ENCODE measurements at places on chromosomes 12 and 14.

- H3K27ac ChIP-seq: no peak overlapping the region
- H3K27me3 ChIP-seq: peaks cover 8% of the 10 kb centered on the region
- DNase-seq: peak; percentile 60
Observed at GRCh38 chr12:122190842-122191668, 8.1 kb downstream of the LRRC43 start.

GRCh38 chr12:66048835-66049537, 81.6 kb downstream of the LLPH start:
- H3K4me3 ChIP-seq: no peak overlapping the region
- H3K27me3 ChIP-seq: peaks cover 6% of the 10 kb centered on the region
- H3K4me1 ChIP-seq: no peaks in the 10 kb centered on the region
- H3K27ac ChIP-seq: no peak overlapping the region
- DNase-seq: no peak
- no peaks in the 10 kb centered on the region for H3K36me3 ChIP-seq

DNA sequence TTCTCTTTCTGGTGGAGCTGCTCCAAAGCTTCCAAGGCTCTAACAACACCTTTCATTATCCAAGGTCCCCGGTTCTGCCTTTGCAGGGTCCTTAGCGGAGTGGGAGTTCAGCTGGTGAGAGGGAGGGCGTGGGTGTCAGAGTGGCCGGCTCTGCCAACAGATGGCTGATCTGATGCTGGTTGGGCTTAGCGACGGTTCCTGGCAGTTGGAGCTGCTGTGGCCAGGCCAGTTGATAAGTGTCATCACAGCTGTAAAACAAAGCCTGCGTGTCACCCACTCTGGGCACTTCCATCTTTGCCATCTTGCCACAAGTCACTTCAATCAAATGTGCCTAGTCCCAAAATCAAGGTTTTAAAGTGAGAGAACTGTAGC, 36.3 kb downstream of the RIN3 start:
- no peaks in the 10 kb centered on the region for H3K36me3 ChIP-seq
- no peak for DNase-seq
- no peak overlapping the region for H3K27ac ChIP-seq
- H3K27me3 ChIP-seq: peaks cover 41% of the 10 kb centered on the region

GRCh38 chr12:93895089-93895445, 217.9 kb downstream of the CRADD start:
- DNase-seq: no peak
- no peak overlapping the region for H3K27ac ChIP-seq
- peaks cover 9% of the 10 kb centered on the region for H3K36me3 ChIP-seq
- no peak overlapping the region for H3K4me3 ChIP-seq
- peaks cover 59% of the 10 kb centered on the region for H3K4me1 ChIP-seq

- DNase-seq: no peak
- H3K36me3 ChIP-seq: no peaks in the 10 kb centered on the region
- H3K4me3 ChIP-seq: no peak overlapping the region
- H3K4me1 ChIP-seq: no peaks in the 10 kb centered on the region
- H3K27me3 ChIP-seq: peaks cover 32% of the 10 kb centered on the region
Observed at GRCh38 chr14:99755629-99756603, 37.3 kb upstream of the EML1 start.

DNA sequence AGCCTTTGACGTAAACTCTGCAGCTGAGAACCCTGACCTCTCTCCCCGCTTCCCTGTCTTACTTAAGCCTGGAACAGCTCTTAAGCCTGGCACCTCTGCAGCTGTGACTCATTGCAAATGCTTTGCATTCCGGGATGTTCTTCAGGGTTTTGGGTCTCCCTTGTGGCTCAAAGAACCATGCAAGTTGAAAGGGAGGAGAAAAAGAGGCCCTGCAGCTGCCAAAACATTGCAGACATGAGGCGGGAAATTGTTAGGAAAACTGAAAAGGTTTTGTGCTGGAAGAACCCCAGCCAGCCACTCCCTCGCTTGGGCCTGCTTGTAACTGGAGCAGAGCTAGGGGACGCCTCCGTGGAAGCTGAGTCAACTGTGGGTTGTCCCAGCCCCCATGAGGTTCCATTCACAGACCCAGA, 60.2 kb upstream of the FERMT2 start:
- peaks cover 7% of the 10 kb centered on the region for H3K27me3 ChIP-seq
- H3K4me3 ChIP-seq: no peak overlapping the region
- DNase-seq: no peak

GRCh38 chr12:115756271-115756670, 521.2 kb downstream of the MED13L start:
- H3K27me3 ChIP-seq: peaks cover 8% of the 10 kb centered on the region
- no peaks in the 10 kb centered on the region for H3K36me3 ChIP-seq
- no peak for DNase-seq

GRCh38 chr14:98204139-98204538, 1067.9 kb downstream of the BCL11B start:
- peaks cover 75% of the 10 kb centered on the region for H3K4me1 ChIP-seq
- H3K27ac ChIP-seq: peak overlapping the region; percentile 28
- no peaks in the 10 kb centered on the region for H3K27me3 ChIP-seq
- peak overlapping the region; percentile 33 for H3K4me3 ChIP-seq
- DNase-seq: no peak

DNA sequence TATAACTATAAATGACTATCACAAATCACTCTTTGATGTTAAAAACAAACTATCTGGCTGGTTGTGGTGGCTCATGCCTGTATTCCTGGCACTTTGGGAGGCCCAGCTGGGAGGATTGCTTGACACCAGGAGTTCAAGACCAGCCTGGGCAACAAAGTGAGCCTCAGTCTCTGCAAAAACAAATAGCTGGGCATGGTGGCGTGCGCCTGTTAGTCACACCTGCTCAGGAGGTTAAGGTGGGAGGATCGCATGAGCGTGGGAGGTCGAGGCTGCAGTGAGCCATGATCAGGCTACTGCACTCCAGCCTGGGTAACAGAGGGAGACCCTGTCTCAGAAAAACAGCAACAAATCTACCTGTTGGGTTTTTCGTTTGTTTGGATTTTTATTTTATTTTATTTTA, 5.4 kb downstream of the TXNRD1 start:
- no peak for DNase-seq
- H3K36me3 ChIP-seq: no peaks in the 10 kb centered on the region
- H3K4me1 ChIP-seq: peaks cover 41% of the 10 kb centered on the region

- no peak overlapping the region for H3K27ac ChIP-seq
- peaks cover 16% of the 10 kb centered on the region for H3K36me3 ChIP-seq
- no peaks in the 10 kb centered on the region for H3K27me3 ChIP-seq
- DNase-seq: no peak
- peaks cover 26% of the 10 kb centered on the region for H3K4me1 ChIP-seq
Observed at GRCh38 chr12:104752016-104752415, 206.1 kb downstream of the SLC41A2 start.

- no peak for DNase-seq
- peaks cover 6% of the 10 kb centered on the region for H3K36me3 ChIP-seq
- peaks cover 10% of the 10 kb centered on the region for H3K4me1 ChIP-seq
- H3K27me3 ChIP-seq: no peaks in the 10 kb centered on the region
Observed at GRCh38 chr12:121186826-121187225, 23.1 kb upstream of the P2RX4 start.

DNA sequence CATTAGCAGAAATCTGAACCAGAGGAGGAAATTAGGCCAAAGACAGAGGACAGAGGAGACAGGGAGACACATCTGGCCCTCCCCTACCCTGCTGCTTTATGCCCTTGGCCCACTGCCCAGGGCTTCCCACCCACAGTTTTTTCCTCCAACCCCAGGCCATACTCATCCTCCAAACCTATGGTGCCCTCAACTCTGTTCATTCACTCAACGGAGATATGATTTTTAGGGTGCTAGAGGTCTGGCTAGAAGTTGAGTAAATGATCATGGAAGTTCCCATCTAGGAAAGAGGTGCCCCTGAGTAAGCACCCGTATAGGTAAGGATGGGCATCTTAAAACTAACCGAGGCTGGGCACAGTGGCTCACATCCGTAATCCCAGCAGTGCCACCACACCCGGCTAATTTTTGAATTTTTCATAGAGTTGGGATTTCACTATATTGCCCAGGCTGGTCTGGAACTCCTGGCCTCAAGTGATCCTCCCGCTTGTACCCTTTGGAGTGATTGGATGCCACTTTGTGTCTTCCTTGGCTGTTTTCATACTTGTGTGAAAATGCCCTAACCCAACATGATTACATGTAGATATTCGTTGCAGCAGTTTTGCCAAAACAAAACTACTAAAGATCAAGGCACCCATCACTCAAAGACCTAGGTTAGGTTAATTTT, 4.4 kb downstream of the KRT18 start:
- peaks cover 1% of the 10 kb centered on the region for H3K4me1 ChIP-seq
- H3K27ac ChIP-seq: no peak overlapping the region
- peaks cover 7% of the 10 kb centered on the region for H3K27me3 ChIP-seq
- DNase-seq: no peak

DNA sequence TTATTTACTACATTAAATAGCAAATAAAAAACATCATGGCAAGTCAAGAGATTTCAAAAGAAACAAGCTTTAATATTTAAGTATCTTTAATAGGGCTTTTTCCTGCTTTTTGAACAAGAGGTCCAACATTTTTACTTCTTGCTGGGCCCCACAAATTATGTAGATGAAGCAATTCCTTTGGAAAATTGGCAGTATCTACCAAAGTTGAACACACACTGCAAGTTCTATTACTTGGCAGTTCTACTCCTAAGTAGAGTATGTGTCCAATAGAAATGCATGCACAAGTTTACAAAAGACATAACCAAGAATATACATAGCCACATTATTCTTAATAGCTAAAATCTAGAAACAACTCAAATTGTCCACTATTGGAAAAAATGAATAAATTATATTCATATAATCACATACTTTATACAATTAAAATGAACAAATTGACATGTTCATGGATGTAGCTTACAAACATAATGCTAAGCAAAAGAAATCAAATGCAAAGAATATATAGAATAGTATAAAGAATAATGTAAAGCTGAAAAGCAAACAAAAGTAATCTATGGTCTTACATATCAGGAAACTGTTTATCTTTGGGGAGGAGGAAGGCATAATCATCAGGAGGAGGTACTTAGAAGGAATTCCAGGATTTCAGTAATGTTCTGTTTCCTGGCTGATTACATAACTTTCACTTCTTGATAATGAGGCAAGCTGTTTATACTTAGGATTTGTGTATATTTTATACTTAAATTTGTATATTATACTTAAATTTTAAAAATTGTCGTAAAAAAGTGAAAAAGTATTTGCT, 6.5 kb upstream of the TMBIM4 start:
- H3K4me1 ChIP-seq: peaks cover under 1% of the 10 kb centered on the region
- no peak overlapping the region for H3K4me3 ChIP-seq
- H3K27ac ChIP-seq: no peak overlapping the region
- DNase-seq: no peak
- H3K27me3 ChIP-seq: peaks cover 28% of the 10 kb centered on the region

DNA sequence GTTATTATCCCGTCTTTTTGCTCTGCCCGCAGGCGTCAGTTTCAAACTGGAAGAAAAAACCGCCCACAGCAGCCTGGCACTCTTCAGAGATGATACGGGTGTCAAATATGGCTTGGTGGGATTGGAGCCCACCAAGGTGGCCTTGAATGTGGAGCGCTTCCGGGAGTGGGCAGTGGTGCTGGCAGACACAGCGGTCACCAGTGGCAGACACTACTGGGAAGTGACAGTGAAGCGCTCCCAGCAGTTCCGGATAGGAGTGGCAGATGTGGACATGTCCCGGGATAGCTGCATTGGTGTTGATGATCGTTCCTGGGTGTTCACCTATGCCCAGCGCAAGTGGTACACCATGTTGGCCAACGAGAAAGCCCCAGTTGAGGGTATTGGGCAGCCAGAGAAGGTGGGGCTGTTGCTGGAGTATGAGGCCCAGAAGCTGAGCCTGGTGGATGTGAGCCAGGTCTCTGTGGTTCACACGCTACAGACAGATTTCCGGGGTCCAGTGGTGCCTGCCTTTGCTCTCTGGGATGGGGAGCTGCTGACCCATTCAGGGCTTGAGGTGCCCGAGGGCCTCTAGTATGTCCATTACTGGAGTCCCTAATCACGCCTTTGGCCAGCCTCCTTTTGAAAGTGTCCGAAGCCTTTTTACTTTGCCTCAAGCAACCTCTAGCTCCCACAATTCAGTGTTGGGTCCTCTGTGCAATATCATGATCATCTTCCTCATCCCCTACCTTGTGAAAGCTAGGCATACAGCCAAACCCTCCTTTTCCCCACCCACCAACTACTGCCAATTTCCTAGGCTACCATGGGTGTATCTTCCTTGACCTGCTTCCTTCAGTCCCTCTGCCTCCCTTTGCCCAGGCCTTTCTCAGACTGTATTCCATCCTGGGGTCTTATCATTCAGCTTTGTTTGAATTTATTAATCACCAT, 891 bp downstream of the SPRYD4 start:
- H3K4me3 ChIP-seq: peak overlapping the region; percentile 91
- no peak for DNase-seq
- peak overlapping the region; percentile 94 for H3K27ac ChIP-seq
- peaks cover 12% of the 10 kb centered on the region for H3K4me1 ChIP-seq
- H3K27me3 ChIP-seq: no peaks in the 10 kb centered on the region

DNA sequence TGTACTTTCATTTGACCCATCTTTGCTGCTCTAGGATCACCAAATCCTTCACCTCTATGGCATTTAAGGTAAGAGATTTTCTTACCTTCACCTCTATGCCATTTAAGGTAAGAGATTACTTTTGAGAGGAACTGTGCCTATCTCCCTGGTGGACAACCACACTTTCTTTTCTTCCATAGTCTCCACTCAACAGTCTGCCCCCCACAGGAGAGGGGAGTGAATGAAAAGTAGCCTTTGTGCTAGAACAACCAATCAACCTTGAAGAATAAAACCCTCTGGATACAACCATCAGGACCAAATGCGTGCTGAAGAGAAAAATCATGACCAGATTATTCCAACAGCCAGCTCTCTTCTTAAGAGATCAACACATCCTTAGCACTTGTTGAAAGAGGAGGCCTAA, 258.6 kb upstream of the TMPO start:
- no peaks in the 10 kb centered on the region for H3K36me3 ChIP-seq
- H3K4me1 ChIP-seq: no peaks in the 10 kb centered on the region

- H3K4me1 ChIP-seq: peaks cover 4% of the 10 kb centered on the region
- H3K4me3 ChIP-seq: no peak overlapping the region
- no peak for DNase-seq
- no peaks in the 10 kb centered on the region for H3K36me3 ChIP-seq
Observed at GRCh38 chr12:116482859-116483258, 76.3 kb upstream of the MAP1LC3B2 start.

DNA sequence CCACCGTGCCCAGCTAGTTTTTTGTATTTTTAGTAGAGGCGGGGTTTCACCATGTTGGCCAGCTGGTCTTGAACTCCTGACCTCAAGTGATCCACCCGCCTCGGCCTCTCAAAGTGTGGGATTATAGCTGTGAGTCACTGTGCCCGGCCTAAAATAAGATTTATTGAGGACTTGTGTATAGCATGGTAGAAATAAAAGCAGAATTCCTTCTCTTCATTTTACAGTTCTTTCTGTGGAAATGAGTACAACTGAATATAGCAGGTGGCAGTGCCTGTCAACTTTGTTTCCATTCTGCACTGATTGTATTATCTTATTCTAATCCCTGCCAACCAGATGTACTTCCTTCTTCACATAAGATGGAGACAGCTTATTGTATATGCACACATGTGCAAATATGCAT, 41.0 kb downstream of the DIP2B start:
- peaks cover 11% of the 10 kb centered on the region for H3K4me1 ChIP-seq
- H3K27ac ChIP-seq: no peak overlapping the region
- no peaks in the 10 kb centered on the region for H3K27me3 ChIP-seq
- H3K4me3 ChIP-seq: no peak overlapping the region
- DNase-seq: no peak

- no peaks in the 10 kb centered on the region for H3K36me3 ChIP-seq
- peak overlapping the region; percentile 84 for H3K4me3 ChIP-seq
- peaks cover 22% of the 10 kb centered on the region for H3K4me1 ChIP-seq
- peak overlapping the region; percentile 31 for H3K27ac ChIP-seq
- peaks cover 8% of the 10 kb centered on the region for H3K27me3 ChIP-seq
Observed at GRCh38 chr12:132178316-132178715, 34.1 kb downstream of the NOC4L start.

GRCh38 chr12:24905431-24905830, 43.5 kb downstream of the BCAT1 start:
- H3K27ac ChIP-seq: no peak overlapping the region
- H3K36me3 ChIP-seq: no peaks in the 10 kb centered on the region
- peaks cover 22% of the 10 kb centered on the region for H3K4me1 ChIP-seq
- H3K4me3 ChIP-seq: no peak overlapping the region
- peaks cover 12% of the 10 kb centered on the region for H3K27me3 ChIP-seq
